ENCODE measurements at places on chromosomes 16 and 17. TPM values are rescaled to one million over a fixed set of nuclear protein-coding genes. Genes with fewer than 3 reads are reported as not detected.
A peak's percentile ranks its signal among the peaks of the same experiment; 100 is the strongest.

- DNase-seq, result no peak
These were observed 123.4 kb downstream of the PRKCB start for GRCh38 chr16:23959072-23959751.

- DNase-seq, result peak; percentile 64
These were observed 18.6 kb downstream of the COG7 start for GRCh38 chr16:23434380-23434779.

GRCh38 chr17:76917829-76918228 lies 49.6 kb downstream of the MGAT5B start:
- no peak for DNase-seq

DNA sequence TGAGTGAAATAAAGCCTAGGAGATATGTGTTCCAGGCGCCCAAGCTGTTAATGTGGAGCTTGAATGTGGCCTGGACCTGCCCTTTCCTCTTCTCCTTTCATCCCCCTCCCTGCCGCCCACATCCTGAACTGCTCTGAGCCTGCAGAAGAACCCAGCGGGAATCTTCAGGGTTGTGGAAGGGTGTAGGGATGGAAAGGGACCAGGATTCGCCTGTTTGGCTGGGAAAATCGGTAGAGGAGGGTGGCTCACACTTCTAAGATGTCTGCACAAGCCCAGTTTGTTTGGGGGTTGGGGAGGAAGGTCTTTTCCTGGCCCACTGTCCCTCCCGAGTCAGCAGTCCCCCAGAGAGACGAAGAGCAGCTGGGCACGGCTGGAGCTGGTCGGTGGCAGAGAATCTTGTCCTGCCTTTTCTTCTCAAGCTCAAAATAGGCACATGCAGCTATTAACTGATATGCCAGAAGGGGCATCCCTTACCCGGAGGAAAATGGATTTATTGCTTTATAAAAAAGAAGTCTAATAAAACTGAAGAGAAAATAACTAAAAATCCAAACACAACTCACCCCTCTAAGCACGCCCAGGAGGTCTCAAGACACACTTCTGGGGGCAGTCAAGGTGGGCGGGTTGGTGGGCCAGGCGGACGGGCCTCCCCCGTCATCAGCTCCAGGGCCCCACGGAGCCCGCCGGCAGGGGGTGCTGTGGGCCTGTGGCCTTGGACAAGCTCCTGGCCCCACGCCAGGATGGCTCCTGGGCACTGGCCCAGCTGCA lies 11.5 kb upstream of the PITPNA start:
- DNase-seq, result no peak

GRCh38 chr17:8060274-8060673 lies 21.4 kb downstream of the ALOX15B start:
- peak; percentile 53 for DNase-seq

- DNase-seq, result no peak
These were observed 20.1 kb downstream of the NMT1 start for GRCh38 chr17:45081047-45081703.

The KRTAP4-3 gene
- total RNA-seq, result not detected

The SEPTIN1 gene
- total RNA-seq, result not detected

The SEBOX gene
- total RNA-seq, result not detected

The PRSS27 gene
- 1.7 TPM for total RNA-seq

Data from renal cortical epithelial cell (primary cell).